DMS153 (cell line): ENCODE measurements at places on chromosomes 2 and 18.
A peak's percentile ranks its signal among the peaks of the same experiment; 100 is the strongest.

GRCh38 chr2:158570869-158571268, 114.1 kb downstream of the PKP4 start:
- DNase-seq, result no peak

- DNase-seq, result no peak
These were observed 57.3 kb downstream of the CPO start for GRCh38 chr2:206996556-206997065.

- DNase-seq, result no peak
These were observed 211.5 kb downstream of the TMEM247 start for GRCh38 chr2:46690825-46691224.

GRCh38 chr2:64008434-64009009, 10.7 kb downstream of the VPS54 start:
- DNase-seq, result no peak

- no peak for DNase-seq
These were observed 3.5 kb upstream of the C2orf74 start for GRCh38 chr2:61158356-61158955.

DNA sequence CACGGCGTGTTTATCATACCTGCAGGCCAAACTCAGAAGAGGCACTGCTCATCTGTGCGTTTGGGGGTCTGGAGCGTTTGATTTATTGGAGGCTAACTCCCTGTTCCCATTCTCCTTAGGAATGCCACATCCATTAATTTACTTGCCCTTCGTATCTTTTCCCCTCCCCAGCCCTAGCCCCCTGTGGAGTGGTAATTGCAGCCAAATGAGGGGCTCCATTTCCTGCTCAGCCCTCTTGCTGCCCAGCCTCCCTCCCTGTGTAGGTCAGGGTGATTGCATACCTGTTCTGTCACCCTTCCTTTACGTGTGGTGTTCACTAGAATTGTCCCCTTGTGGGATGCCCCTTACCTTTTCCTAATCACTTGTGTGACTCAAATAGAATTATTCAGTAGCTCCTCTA, 120.4 kb downstream of the MAP3K20 start:
- no peak for DNase-seq

DNA sequence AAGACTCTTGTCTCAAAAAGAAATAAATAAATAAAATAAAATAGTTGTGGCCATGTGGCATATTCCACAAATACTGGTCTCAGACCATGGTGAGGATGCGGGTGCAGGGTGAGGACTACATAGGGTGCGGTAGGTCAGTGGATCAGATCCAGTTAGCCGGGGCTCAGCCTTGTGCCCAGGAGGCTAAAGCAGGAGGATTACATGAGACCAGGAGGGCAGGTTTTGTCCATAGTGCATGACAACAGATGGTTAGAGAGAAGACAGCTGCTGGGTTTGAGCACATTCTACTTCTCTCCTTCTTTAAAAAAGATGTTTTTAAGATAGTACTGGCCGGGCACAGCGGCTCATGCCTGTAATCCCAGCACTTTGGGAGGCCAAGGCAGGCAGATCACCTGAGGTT, 12.8 kb upstream of the PSD4 start:
- DNase-seq, result no peak

- no peak for DNase-seq
These were observed 211.6 kb downstream of the MCFD2 start for GRCh38 chr2:46704041-46704440.

GRCh38 chr2:212733273-212733672, 194.7 kb upstream of the ERBB4 start:
- DNase-seq, result no peak

- DNase-seq, result no peak
These were observed 42.3 kb upstream of the DOK6 start for GRCh38 chr18:69358212-69358895.

GRCh38 chr2:237546876-237547395, 19.4 kb upstream of the PRLH start:
- DNase-seq, result no peak

DNA sequence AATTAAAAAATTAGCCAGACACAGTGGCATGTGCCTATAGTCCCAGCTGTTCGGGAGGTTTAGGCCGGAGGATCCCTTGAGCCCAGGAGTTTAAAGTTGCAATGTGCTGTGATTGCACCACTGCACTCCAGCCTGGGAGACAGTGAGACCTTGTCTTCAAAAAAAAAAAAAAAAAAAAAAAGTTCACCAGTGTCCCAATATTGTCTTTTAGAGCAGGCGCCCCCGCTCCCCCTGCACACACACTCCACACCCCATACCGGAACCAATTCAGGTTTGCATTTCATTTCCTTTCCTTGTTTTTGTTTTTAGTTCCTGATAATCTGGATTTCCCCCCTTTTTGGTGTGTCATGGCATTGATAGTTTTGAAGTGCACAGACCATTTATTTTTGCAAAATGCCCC, 10.4 kb downstream of the TMEM87B start:
- DNase-seq, result no peak

- DNase-seq, result no peak
These were observed 24.4 kb downstream of the HK2 start for GRCh38 chr2:74858281-74858680.

- no peak for DNase-seq
These were observed 2.9 kb upstream of the DLX2 start for GRCh38 chr2:172105471-172106107.

DNA sequence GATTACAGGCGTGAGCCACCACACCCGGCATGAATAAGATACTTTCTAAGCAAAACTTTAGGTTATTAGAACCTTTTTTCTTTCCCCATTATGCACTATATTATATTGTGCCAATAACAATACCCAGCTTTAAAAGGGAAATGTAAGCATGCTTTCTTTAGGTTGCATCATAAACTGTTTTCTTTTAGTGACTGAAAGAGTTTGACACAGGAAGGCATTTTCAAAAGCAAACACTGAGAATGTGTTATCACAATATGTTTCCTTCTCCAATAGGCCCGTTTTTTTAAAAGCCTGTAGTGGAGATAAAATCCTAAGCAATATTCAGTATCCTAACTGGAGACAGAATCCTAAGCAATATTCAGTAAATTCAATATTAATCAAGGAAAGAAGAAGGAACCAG, 16.7 kb upstream of the EPB41L5 start:
- no peak for DNase-seq

- no peak for DNase-seq
These were observed 136.5 kb upstream of the FN1 start for GRCh38 chr2:215572341-215572848.

DNA sequence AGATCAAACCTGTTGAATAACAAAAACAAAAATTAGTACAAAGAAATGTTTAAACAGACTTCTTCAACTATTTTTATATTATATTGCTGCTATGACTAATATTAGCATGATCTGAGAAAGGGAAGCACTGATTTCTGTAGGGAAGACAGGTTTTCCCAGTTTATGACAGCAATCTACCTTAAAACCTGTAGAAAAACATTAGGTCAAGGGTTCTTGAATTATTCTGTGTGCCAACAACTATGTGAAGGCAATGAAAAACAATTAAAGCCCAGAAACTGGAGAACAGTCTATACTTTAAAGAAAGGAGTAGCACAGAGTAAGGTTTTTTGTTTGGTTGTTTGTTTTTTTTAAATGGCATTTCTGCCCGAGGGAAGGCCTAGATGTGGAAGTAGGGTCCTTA, 23.3 kb downstream of the PUM2 start:
- no peak for DNase-seq

DNA sequence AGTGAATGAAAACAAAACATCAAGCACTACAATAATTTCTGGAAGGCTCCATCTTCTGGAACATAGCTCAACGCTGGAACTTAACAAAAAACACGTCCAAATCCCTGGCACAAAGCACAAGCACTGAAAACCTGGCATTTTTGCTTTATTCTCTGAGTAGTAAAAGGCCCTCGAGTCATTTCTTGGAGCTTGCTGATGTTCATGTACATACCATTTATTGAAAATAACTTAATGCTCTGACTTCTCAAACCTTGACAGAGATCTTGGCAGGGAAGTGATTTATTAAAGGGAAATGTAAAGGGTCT, 76.5 kb upstream of the STK17B start:
- DNase-seq, result no peak

- DNase-seq, result peak; percentile 72
These were observed 11.8 kb downstream of the CYP27C1 start for GRCh38 chr2:127208313-127208712.

DNA sequence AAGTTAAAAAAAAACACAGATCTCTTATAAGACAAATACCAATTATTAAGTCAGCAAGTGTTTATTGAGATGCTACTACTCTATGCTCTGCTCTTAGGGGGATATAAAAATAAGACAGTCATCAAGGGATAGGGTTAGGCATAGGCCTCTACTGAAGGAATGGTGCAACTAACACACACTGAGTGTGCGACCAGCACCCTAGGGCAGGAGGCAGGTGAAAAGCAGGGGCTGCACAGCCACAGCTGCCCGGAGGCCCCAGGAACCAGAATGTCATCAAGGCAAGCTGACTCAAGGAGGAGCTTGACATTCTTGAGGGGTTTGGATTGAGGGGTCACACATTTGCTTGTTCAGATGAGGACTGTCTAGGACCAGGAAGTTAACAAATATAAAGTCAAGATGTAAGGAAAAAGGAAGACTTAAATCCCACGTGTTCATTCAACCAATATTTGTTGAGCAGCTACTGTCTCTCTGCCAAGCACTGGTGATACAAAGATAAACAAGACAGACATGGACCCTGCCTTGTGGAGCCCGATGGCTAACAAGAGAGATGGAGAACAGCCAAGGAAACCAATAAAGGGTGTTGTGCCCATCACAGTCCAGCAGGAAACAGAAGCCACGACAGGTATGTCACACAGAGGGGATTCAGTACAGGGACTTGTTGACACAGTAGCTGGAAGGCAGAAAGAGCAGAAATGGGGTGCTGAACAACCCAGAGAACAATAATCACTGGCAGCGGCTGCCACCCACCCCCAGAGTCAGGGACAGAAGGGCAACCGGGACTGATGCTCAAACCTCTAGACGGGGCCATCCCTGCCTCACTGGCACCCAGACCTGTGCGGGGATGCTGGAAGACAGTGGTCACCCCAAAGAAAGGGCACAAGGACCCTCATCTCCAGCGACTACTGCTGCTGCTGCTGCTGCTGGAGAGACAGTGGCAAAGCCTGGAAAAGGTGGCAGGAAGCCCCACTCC, 45.8 kb upstream of the MAL start:
- DNase-seq, result no peak

- DNase-seq, result peak; percentile 39
These were observed 21.9 kb upstream of the PAX3 start for GRCh38 chr2:222320436-222321395.

- DNase-seq, result no peak
These were observed 31.3 kb downstream of the COX7A2L start for GRCh38 chr2:42329736-42330135.

GRCh38 chr2:15471606-15472005, 89.5 kb downstream of the NBAS start:
- no peak for DNase-seq

GRCh38 chr2:8168022-8168717, 513.7 kb upstream of the ID2 start:
- DNase-seq, result no peak

DNA sequence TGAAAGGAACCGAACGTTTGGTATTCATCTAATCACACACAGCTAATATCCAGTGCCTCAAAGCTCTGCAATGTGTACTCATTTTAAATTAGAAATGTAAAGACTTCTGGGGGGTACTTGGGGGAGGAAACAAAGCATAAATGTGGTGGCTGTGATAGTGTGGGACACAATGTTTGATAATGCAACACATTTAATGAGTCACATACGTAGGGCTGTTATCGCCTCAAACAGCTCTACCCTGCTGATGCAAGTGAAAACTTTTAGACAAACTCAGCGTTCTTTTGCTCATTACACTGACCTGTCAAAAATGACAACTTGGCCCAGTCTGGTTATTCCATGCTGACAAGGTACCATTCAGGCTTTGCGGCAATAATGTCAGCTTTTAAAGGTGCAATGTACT, 1227.1 kb upstream of the CELF4 start:
- DNase-seq, result no peak

- DNase-seq, result no peak
These were observed 9.5 kb downstream of the DGKD start for GRCh38 chr2:233363744-233364235.

GRCh38 chr18:11419338-11419737, 190.1 kb upstream of the SLC35G4 start:
- DNase-seq, result no peak

DNA sequence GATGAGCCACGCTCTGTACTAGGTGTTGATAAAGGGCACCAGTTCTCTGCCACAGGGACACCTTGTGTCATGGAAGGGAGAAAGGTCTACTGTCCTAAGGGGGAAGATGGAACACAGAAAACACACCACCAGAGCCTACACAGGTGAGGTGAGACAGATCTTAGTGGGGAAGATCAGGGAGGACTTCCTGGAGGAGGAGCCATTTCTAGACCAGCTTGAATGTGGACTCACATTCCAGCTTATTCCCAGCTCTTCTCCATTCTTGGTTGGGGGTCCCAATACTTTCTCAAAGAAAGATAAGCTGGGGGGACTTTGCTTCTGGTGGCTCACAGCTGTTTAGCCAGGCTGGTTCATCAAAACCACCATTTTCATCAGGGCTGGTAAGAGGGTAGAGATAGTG, 36.2 kb downstream of the EMX1 start:
- no peak for DNase-seq

GRCh38 chr2:46849721-46850556, 65.7 kb downstream of the MCFD2 start:
- no peak for DNase-seq

- no peak for DNase-seq
These were observed 44.5 kb downstream of the RPE start for GRCh38 chr2:210046851-210047500.

DNA sequence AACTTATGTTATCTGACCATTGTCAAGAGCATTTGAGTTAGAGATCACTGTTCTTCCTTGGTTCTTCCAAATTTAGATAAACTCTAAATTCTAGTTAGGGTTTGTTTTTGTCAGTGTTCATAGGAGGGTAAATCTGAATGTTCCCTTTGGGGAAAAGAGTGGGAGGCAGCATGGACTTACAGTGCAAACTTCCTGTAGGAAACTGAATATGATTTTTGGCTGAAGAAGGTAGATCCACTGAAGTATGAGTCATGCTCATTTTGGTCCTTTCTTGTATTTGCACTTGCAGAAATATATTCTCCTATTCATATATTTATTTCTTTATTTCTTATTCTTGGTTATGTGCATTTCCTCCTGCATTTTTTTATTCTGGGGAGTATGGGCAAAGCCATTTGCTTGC, 27.3 kb downstream of the CCDC85A start:
- no peak for DNase-seq

DNA sequence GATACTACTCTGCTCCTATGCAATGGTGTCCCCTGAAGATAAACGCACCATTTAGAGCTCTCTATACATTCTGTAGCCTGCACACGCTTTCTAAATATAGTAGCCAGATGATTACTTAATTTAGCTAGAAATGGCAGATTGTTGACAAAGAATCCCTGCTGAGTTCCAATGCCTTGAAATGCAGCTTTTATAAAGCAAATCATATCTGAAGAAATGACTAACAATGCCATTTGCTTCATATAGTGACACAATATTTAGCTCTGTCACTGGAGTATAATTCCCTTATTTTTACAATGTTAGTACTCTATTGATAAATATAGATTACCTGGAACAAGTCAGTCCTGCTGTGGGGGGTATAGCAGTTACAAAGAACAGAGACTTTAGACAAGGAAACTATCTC, 166.2 kb downstream of the CDCA7 start:
- DNase-seq, result no peak
